ENCODE measurements at places on chromosomes 16 and 17.

DNA sequence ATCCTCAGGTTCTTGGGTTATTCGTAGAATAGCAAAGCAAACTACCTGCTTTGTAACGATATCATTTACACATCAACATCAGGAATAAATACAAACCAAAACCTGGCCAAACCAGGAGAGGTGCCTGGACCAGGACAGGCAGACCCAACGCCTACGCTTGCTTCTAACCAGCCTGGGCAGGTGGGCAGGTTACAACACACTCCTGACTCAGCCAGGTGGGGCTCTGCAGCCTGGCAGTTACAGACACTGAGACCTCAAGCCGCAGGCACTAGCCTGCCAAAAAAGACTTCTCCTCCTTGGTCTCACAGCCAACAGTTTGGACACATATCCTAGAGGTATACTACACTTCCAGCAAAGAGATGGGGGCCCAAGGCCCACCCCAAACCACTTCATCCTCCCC, 14.0 kb downstream of the ANKRD11 start:
- DNase-seq = no peak

- DNase-seq = no peak
Observed at GRCh38 chr16:9103546-9103945, 12.1 kb downstream of the HAPSTR1 start.

GRCh38 chr16:84107921-84108320, 8.8 kb downstream of the MBTPS1 start:
- DNase-seq = no peak

GRCh38 chr17:56902348-56902747, 11.5 kb downstream of the TRIM25 start:
- DNase-seq = no peak
